ENCODE measurements at places on chromosomes 13 and 19.

GRCh38 chr19:12840091-12841079, 2.1 kb downstream of the MAST1 start:
- peak; percentile 94 for DNase-seq

- no peak for DNase-seq
These were observed 6.4 kb downstream of the LGALS4 start for GRCh38 chr19:38806371-38806770.

GRCh38 chr13:112374271-112374670, 1.9 kb upstream of the SPACA7 start:
- DNase-seq, result no peak

DNA sequence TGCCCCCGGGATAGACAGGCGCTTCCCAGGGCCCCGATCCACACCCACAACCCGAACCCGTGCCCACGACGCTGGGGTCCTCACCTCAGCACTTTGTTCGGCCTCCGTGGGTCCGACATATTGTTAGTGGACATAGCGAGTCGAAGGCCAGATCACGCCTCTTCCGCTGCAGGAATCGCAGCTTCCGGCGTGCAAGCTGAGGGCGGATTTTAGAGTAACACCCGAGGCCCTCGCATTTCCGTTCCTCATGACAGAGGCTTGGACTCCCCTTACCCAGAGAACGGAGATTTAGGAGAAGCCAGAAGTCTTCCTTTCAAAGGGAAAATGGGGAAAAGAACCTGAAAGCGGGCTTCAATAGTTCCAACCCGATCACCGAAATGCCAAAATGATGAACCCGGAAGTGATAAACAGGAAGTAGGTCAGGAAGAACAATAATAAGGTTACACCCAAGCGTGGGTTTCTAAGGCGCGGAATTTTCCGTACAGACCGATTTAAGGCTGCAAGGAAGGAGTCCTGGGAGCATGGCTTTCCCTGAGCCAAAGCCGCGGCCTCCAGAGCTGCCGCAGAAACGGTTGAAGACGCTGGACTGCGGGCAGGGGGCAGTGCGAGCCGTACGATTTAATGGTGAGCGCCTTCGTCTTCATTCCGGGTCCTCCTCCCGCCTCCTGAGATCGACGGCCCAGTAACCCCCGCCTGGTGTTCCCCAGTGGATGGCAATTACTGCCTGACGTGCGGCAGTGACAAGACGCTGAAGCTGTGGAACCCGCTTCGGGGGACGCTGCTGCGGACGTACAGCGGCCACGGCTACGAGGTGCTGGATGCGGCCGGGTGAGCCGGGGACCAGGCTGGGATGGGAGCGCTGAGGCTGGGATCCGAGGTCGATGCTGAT, 2.9 kb downstream of the WDR83 start:
- DNase-seq, result peak; percentile 65

- no peak for DNase-seq
These were observed 3.2 kb downstream of the TPT1 start for GRCh38 chr13:45337803-45338202.

DNA sequence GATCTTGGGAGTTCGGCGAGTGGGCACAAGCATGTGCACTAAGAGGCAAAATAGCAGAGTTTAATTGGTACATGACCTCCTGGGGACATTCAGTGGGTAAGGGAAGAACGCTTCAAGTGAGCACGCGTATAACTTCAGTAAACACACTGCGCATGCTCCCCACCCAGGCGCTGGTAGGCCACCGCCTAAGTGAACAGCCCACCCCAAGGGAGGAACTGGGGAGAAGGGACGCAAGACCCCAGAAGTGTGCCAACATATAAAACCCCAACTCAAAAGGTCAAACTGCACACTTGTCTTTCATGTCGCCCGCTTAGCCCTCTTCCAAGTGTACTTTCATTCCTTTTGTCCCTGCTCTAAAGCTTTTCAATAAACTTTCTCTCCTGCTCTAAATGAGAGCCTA, 10.5 kb upstream of the NTN5 start:
- no peak for DNase-seq

- no peak for DNase-seq
These were observed 8.4 kb downstream of the ARL11 start for GRCh38 chr13:49636705-49637104.

GRCh38 chr13:49935171-49936074, 717 bp downstream of the SPRYD7 start:
- no peak for DNase-seq

DNA sequence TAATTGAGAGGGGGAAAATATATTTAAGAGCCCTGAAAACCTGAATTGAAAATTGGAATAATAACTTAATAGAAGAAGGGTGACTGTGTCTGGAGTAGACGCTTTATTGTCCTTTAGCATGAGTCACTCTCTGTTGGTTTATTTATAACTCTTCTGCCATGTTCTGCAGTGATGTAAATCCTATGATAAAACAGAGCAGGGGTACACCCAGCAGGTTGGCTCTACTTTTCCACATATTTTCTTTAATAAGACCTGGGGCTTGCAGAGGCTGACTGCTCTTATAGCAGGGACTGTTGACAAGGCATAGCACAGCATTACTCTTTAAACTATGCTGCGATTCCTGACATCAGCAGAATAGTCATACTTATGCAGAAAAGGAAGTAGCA, 389.9 kb upstream of the PCDH9 start:
- no peak for DNase-seq

DNA sequence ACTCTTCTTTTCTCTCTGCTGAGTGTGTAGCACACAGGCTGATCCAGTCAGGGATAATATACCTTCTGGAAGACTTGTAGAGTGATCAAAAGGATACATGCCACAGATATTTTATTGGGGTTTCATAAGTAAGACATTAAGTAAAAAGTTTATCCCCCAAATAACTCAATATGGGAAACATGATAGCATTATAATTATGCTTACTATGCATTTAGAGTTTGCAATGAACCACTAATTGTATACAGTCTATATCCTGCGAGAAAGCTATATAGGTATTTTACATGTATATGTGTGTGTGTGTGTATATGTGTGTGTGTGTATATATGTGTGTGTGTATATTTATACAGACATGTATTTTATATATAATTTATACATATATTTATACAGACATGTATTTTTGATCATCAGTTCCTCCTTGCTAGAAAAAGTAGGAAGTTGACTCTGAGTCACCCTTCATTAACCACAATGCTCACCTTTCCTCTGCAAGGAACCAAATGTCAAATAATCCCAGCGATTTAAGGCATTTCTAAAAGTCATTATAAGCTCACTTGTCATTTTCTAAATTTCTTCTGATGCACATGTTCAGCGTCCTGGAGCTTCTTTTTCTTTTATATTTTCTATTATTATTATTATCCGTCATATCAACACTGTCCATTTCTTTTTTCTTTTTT, 312.5 kb upstream of the OBI1 start:
- DNase-seq, result no peak

GRCh38 chr13:91381371-91381770, 17.1 kb upstream of the GPC5 start:
- no peak for DNase-seq

- DNase-seq, result no peak
These were observed 13.1 kb upstream of the MZF1 start for GRCh38 chr19:58586133-58586765.

GRCh38 chr19:3056417-3057088, 5.7 kb downstream of the TLE5 start:
- DNase-seq, result no peak

- no peak for DNase-seq
These were observed 15.8 kb downstream of the TMED1 start for GRCh38 chr19:10820173-10820572.

DNA sequence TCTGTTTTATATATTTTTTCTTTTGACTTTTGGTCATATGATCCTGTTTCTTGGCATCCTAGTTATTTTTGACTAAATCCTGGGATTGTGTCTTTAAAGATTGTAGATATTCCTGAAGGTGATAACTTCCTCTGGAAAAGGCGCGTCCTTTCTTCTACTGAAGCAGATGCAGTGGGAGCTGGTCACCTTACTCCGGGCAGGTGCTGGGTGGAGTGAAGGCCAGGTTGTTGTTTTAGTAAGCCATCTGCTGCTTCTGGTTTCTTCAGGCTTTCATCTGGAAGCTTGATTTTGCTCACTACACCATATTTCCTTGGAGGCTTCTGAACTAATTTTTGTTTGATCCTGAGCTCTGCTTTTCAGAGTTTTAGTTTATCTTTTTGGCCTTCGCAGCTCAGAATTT, 21.5 kb downstream of the URI1 start:
- no peak for DNase-seq

DNA sequence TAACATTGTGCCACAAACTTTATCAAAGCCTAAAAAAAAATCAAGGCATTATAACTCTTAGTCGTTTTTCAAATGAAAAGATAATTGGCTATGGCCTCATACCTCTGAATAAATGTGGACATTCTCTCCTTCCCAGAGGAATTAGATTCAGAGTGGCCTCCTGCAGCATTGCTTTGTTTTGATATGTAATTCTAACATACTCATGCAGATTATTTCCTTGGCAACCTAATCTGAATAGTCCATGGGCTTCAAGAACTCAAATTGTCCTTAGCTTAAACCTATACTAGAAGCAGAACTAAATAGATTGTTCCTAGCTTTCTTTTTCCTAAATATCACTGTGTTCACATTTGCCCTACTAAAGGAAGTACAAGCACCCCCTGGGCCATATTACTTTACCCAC, 1146.9 kb downstream of the OLFM4 start:
- DNase-seq, result no peak

DNA sequence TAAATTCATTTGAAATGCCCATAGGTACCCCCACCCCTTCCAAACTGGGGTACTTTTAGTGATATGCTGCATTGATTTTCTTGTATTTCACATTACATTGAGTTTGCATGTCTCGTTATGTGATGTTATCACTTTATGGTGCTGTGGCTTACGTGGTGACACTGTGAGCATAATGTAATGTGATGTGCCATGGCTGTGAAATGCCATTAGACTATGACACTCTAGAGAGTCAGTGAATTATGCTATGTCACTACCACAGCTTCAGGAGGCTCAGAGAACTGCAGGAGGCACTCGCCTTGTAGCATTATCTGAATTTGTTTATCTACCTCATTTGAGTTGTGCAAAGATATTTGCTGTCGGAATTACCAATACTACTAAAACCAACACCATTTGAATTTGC, 590.1 kb upstream of the SLC10A2 start:
- no peak for DNase-seq

GRCh38 chr13:114049026-114049425, 75.2 kb upstream of the C13orf46 start:
- DNase-seq, result no peak

GRCh38 chr19:40661616-40662015, 28.8 kb downstream of the NUMBL start:
- DNase-seq, result no peak

- no peak for DNase-seq
These were observed 120.9 kb upstream of the FRY start for GRCh38 chr13:31910633-31911032.

- no peak for DNase-seq
These were observed 10.0 kb upstream of the GRTP1 start for GRCh38 chr13:113373811-113374485.

DNA sequence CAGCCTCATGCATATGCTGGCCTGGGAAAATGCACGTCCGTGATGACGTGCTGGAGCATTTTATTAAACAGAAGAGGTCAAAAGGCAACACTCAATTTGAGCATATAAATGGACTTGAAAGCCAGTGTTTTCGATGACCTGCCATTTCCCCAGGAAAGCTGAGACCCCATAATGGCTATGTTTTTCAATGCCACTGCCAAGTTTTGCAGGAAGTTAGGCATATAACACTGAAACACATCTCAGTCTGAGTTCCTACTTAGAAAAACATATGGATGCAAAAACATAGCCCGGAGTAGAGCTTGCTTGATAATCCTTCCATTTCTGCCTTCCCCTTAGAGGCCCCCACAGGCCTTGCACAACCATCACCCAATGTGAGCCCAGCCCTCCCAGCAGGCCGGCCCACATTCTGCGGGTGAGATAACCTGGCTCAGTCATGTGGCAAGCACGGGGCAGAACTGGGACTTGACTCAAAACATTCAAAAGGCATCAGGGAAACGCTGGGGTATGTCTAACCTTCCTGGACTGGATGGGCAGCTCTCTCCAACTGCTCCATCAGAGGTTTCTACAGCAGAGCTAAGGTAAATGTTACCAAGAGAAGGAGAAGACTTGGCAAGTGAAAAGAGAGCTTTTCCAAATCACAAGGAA, 24.9 kb downstream of the EPS15L1 start:
- no peak for DNase-seq

GRCh38 chr19:11414544-11414943, 4.6 kb downstream of the RGL3 start:
- no peak for DNase-seq

DNA sequence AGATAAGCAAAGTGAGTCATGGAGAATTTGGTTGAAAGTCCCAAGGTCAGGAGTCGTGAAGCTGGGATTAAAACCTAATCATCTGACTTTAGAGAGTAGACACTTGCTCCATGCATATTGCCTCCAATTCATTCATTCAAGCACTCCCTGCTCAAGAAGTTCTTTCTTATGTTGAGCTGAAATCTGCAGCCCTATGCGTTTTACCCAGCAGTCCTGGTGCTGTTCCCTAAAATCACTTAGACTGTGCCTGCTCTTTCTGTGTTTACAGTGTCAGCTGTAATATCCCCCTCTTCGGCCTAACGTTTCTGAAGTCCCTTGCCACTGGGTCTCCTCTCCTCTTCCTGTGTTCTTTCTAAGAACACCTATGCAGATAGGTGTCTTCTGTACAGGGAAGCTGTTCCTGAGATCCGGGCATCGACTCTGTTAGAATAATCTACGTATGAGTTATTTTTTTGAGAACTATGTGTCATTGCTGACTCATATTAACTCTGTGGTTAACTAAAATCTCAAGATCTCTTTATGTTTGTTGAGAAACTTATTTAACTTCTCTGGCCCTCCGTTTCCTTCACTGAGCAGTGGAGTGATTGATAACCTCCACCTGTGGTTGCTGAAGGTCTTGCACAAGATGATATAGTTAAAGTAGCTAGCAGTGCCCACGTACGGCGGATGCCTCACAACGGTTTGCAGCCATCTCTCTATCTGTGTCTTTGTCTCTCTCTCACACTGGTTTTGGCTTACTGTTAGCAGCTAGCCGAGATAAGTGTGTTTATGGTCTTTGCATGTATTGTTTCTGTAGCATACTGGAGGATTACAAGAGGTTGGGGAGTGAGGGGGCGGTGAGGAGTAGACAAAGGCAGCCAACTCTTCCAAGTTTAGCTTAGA, 4.7 kb downstream of the ALOX5AP start:
- no peak for DNase-seq

DNA sequence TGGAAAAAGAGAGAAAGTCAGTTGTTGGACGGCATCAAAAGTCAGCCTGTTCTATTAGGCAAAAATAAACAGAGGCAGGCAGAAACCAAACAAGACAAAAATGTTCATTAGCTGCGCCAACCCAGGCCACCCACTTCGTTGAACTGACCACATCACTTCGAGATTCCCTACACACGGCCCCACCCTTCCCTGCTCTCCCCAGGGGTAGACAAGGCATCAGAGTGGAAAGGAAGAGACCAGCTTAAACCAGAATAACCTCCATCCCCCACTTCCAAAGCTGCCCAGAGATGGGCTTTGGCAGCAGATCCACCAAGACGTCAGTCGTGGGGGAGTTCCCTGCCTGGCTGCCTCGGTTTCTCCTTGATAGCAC, 204.6 kb upstream of the TSHZ3 start:
- no peak for DNase-seq

GRCh38 chr13:104485571-104485970, 1419.4 kb upstream of the SLC10A2 start:
- no peak for DNase-seq
